ENCODE measurements at places on chromosomes 11 and 22.

DNA sequence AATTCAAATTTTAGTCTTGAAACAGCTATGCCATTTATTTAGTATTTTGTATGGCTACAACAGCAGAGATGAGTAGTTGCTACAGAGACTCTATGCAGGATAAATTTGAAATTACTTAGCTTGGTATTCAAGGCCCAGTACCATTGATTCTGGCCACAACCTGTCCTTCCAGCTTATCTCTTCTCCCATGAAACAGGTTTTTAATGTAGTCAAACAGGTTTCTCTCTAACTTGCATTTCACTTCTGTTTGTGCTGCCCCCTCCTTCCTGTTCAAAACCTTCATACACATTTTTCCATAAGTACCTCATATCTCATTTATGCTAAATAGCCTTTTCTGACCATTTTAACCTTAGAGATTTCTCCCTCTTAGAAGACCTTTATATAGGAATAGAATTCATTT is 3.3 kb downstream of the USP47 start:
- DNase-seq = no peak

GRCh38 chr11:5300251-5300650 is 1.5 kb downstream of the OR51B4 start:
- no peak for DNase-seq

DNA sequence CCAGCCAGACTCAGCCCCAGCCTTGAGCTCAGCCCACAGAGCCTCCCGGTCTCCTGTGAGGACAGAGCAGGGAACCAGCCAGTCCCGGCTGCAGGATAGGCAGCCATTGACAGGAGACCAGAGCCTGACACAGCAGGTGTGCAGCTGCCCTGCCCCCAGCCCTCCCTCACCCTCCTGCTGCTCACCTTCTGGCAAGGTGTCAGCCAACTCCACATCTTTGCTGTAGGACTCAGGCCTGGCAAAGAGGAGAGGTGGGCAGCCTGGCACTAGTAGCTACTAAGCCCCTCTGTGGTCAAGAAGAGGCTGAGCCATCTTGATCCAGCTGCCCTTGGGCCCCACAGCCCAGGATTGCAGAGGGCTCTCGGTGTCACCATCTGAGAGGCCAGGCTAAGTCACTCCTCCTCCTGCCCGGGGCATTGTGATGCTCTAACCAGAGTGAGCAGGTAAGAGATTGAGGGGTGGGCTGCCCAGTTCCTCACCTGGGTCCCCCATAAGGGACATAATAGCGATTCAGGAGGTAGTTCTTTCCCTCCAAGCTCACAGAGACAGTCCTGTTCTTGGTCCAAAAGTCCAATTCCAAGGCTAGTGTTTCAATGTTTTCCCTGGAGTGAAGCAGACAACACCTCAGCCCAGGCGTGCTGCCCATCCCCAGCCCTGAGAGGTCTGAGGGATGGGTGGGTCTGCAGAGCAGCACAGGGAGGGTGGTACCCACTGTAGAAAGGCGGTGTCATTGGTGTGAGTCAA is 18.6 kb downstream of the TREH start:
- DNase-seq = no peak

DNA sequence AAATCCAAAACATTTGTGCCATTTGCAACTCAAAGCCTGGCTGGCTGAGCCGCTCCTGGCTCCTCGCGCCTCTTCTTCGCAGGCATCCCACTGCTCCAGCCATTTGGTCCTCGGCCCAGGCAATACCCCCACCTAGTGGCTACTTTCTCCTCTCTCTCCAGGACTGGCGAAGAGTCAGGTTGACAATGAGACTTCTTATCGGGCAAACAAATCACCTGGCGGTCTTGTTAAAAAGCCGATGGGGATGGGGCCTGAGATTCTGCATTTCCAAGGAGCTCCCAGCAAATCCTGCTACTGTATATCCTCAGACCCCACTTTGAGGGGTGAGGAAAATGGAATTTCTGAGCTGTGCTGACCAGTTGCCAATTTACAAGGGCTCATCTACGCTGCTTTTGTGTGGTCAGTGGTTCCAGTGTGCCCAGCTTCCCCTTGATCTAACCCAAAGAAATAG is 89.0 kb downstream of the ISX start:
- DNase-seq = peak; percentile 46

DNA sequence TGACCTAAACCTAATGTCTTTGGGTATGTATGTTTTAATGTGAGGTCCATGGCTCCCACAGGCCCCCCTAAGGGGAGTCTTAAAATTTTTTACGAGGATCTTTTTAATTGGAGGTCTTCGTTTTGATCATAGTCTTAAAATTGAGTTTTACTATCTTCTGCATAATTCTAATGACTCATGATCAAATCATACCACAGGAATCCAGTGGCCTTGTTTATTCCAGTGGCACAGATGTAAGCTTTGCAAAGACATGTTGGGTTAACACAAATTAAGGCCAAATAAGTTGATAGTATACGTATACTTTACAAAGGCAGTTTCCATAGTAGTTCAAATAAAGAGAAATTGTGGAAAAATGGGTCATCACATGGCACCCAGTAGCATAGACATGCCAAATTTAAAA is 33.9 kb upstream of the FJX1 start:
- peak; percentile 80 for DNase-seq

GRCh38 chr22:37121887-37122591 is 12.5 kb upstream of the TMPRSS6 start:
- DNase-seq = peak; percentile 51

DNA sequence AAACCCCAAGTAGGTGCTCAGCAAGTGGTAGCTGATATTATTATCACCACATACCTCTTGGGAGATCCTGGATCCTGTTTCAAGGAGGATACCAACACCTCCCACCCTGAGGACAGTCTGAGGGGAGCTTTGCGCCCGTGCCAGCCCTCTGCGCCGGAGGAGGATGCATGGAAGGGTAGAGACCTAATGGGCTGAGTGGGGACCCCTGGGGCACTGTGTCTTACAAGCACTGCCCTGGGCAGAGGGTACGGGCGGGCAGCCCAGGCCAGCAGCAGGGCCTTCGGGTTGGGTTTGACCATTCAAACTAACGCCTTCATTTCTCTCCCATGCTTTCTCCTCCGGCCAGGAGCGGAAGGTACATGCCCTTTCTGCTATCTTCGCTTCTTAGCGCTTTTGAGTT is 26.3 kb downstream of the MYBPC3 start:
- DNase-seq = no peak

DNA sequence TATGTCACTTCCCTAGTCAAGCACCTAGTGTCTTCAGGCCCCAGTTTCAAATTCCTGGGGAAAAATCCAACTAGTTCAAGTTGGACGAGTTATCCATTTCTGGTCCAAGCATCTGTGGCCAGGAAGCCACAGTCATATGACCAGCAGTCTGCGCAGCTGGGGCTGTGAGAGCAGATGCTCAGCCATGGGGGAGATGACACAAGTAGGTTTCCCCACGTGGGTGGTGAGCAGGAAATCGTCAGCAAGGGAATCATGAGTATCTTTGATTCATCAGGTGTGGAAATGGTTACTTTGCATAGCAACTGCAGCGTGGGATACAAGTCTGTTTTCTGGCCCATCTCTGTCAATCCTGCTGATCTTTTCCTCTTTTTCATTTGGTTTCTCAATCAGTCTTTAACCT is 185.3 kb downstream of the C11orf91 start:
- DNase-seq = no peak

- DNase-seq = no peak
Observed at GRCh38 chr11:10938650-10939387, 81.0 kb upstream of the ZBED5 start.

DNA sequence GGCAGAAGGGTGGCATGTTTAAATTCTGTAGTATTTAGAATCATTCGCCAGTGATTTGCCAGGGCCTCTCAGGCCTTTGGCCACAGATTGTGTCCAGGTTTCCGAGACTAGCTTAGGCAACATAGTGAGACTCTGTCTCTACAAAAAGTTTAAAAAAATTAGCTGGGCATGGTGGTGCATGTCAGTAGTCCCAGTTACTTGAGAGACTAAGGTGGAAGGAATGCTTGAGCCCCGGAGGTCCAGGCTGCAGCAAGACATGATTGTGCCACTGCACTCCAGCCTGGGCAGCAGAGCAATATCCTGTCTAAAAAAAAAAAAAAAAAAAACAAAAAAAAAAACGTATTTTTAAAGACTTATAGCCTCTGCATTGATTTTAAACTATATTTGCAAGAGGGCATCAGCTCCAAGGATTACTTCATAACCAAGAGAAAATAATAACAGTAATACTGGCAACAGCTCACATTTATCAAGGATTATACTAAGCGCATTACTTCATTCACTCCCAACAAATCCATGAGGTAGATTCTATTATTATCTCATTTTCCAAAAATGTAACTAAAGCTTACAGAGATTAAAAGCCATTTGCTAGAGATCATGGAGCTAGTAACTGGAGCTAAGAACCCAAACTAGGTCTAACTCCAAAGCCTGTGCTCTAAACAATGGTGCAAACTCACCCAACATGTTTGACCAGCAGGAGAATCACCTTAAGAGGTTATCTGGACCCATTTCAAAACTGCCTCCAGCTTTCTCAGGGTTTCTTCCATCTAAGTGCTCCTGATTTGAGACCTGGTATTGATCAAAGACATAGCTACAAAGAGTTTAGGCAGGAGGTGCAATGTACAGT is 32.6 kb upstream of the SLC6A5 start:
- DNase-seq = no peak

DNA sequence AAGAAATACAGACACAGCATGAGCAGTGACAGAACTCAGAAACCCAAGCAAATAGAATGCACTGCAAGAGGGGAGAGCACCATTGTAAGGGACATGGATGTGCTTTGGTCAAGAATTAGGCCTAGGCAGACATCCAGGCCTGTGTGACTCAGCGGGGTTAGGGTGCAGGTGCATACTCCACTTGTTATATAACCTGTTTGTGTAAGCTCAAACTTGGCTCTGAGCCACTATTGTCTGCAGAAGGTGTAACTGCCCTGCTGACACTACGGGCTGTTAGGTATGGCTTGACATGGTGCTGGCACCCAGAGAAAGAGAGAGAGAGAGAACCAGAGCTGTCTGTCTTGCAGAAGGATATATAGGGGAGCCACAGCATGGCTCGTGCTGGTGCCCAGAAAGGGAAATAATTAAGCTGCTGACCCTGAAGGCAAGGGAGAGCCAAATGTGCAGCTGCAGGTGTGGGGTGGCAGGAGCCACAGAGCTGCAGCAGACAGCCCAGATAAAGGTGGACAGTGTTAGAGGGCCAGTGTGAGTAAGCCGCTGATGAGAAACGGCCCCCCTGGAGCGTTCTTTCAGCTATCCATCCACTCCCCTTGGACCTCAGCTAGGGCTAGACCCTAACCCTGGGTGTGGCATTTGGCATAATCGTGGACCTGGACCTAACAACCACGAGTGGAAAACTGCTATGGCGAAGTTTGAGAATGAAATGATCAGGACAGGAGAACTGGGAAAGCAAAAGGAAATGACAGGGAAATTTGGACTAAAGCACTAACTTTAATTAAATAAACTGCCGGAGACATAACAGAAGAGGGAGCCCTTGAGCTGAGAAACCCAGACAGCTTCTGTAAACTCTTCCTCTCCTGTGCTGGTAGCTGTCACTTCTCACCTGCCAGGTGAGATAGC is 253.0 kb upstream of the CCDC179 start:
- DNase-seq = peak; percentile 45

DNA sequence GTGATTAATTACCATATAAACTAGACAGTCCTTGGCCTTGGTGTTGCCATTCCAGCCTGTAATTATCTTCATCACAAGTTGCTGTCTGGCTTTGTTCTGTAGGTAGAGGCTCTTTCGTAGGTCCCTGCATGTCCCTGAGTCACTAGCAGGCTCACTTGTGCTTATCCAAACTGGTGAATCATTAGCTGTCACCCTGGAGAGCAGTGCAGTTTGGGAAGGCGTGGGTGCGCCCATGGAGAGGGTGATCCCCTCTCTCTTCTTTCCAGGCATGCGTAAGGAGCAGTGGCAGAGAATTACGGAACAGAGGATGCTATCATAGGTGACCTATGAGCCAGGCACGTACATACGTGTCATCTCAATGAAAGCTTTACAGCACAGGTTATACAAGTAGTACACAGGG is 11.0 kb upstream of the EHF start:
- DNase-seq = no peak

- DNase-seq = no peak
Observed at GRCh38 chr11:80362563-80363340, 921.9 kb upstream of the TENM4 start.

Measured in fibroblast of skin of back (primary cell).